Substantia nigra (tissue), 51 donors: ENCODE measurements at places on chromosomes 6 and 20.
A peak's percentile ranks its signal among the peaks of the same experiment; 100 is the strongest.

- no peak for DNase-seq
Measured at GRCh38 chr20:18004384-18005031, 35.7 kb downstream of the MGME1 start.

- no peak for DNase-seq
Measured at GRCh38 chr6:14885498-14885897, 360.4 kb upstream of the JARID2 start.

DNA sequence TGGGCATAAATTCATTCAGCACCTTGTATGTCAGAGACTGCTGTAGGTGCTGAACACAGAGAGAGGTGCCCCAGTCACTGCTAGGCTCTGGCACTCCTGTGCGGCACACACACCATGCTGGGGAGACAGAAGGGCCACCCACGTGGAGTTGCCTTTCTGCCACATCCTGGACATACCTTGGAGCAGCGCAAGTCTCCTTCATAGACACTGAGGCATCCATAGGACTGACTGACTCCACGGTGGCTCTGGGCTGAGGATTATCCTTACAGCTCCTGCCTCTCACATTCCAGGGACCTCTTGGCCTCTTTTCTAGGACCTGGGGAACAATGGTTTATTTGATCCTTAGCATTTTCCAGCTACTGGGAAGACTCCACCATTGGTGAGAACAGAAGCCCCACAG lies 26.0 kb upstream of the SLC22A23 start:
- DNase-seq, result no peak

- no peak for DNase-seq
Measured at GRCh38 chr6:103002282-103002681, 1608.8 kb downstream of the GRIK2 start.

DNA sequence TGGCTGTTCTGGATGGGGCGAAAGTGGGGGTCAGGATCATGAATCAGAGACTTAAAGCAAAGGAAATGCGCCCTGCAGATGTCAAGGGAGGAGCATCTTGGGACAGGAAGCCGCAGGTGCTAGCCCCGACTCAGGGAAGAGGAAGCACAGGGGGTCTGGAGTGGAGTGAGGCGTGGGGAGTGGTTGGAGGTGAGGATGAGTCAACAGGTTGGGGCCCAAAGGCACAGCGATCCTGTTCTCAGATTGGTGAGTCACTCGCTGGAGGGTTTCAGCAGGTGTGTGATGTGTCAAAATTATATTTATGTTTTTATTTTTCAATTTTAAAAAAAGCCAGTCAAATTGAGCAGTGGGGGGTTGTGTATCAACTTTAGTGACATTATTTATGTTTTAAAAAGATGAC lies 19.0 kb downstream of the PACSIN1 start:
- no peak for DNase-seq

DNA sequence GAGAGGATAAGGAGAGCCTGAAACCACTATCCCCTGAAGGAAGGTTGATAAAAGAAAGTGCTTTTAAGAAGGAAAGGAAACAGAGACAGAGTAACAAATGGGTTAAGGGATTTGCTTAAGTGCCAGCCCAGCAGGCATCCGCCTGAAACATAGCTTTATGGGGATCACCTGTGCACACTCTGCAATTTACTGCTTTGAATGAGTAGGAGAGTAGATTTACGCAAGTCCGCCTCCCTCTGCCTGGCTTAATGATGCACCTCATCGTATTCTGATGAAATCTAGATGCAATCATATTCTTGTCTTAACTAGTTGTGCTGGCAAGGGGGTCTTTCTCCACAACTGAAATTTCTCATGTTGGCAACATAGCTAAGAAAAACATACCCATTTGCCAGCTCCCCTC lies 101.1 kb upstream of the ID4 start:
- no peak for DNase-seq

GRCh38 chr6:63097222-63097621 lies 114.0 kb upstream of the FKBP1C start:
- DNase-seq, result no peak

GRCh38 chr6:102742754-102743356 lies 1349.3 kb downstream of the GRIK2 start:
- DNase-seq, result no peak

GRCh38 chr20:29410806-29411457 lies 1846.5 kb upstream of the DEFB115 start:
- DNase-seq, result no peak

DNA sequence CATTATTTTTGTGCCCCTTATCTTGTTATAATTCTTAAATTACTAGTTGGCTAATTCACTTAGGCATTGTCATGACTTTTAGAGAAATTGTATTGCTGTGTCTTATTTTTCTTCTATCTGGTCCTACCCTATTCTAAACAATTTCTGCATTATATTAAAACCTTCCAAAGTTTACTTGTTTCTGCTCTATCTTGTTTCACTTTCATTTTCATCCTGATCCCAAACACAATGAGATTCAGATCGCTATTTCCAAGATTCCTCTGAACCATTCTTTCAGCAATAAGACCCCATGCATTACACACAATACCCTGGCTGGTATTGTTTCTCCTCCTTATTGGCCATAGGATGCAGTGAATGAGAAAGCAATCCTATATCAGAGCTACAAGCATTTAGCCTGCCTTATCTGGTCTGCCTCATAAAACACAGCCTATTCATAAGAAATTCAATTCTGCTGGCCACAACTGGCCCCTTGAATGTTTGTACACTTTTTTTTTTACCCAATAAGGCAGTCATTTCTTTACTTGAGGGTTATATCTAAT lies 69.9 kb upstream of the POU3F2 start:
- no peak for DNase-seq

GRCh38 chr20:14544688-14545087 lies 207.3 kb upstream of the FLRT3 start:
- no peak for DNase-seq

- DNase-seq, result no peak
Measured at GRCh38 chr6:11241793-11242201, 9.3 kb upstream of the NEDD9 start.

GRCh38 chr6:140209775-140210174 lies 835.3 kb upstream of the CITED2 start:
- DNase-seq, result no peak

DNA sequence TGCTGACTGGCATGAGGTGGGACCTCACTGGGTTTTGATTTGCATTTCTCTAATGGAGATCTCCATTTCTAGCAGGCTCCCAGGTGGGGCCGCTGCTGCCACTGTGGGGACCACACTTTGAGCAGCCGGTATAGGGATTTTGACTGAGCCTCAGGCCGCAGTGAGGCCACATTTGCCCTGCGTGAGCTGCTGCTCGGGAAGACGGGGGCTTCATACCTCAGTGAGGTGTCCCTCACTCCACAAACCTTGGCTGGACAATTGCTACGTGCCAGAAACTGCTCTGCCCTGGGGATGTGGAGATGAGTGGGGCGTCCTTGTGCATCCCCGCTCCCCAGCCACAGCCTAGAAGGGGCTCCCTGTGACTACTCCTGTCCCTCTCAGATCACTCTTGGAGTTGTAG lies 134.3 kb downstream of the ANKRD60 start:
- DNase-seq, result no peak

GRCh38 chr6:137647762-137648447 lies 153.7 kb upstream of the OLIG3 start:
- DNase-seq, result no peak

DNA sequence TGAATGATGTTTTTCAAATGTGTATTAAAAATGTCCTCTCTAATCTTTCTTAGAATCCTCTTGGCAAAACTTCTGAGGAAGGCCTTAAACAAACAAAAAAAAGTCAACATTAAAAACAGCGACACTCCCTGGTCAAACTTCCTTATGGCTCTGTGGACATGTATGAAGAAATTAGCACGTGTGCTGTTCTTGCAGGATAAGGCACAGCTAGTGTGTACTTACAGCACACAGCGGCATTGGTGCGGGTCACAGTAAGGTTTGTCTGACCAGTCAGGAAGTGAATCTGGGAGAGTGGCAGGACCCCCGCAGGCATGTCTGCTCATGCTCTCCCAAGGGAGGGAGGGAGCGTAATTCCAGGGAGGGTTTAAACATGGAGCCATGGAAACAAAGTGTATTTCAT lies 38.8 kb downstream of the SLC22A1 start:
- DNase-seq, result no peak

DNA sequence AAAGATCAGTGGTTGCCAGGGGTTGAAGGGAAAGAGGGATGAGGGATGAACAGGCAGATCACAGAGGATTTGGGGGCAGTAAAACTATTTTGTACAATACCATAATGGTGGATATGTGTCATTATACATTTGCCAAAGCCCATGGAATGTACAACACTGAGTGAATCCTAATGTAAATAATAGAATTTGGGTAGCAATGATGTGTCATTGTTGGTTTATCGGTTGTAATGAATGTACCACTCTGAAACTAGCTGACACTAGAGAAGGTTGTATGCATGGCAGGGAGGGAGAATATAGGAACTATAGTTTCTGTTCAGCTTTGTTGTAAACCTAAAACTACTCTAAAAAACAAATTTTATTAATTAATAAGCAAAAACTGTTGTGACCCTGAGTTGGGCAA lies 17.8 kb upstream of the ASF1A start:
- DNase-seq, result no peak

DNA sequence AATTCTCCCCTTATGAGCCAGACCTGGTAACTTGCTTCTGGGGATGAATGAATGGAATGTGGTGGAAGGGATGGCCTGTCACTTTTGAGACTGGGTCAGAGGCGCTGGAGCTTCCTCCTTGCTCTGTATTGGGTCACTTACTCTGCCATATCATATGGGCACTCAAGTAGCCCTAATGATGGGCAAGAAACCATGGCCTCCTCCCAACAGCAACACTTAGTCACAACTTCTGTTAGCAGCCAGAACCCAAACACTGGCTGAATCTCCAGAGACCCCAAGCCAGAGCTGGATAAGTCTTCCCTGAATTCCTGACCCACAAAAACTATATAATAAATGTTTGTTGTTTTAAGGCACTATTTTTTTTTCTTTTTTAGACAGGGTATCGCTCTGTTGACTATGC lies 5.5 kb downstream of the E2F1 start:
- DNase-seq, result no peak

DNA sequence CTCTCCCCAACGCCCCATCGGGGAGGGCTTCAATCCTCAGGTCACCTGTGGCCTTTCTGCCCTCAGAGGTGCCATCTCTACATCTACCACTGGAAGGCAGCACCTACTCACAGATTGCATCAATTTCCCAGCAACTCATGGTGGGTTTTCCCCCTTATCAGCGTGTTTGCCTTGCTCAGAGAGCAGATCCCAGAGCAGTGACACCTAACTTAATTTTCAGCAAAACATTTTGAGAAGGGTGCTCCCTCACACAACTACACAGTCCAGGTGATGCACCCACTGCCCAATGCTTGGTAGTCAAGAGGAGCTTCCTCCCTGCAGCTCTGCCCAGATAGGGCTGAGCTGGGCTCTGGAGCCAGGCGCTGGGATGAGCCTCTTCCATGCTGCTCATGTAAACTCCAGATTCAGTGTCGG lies 48.2 kb downstream of the PLG start:
- DNase-seq, result no peak

- DNase-seq, result no peak
Measured at GRCh38 chr6:579339-579738, 77.6 kb downstream of the HUS1B start.

DNA sequence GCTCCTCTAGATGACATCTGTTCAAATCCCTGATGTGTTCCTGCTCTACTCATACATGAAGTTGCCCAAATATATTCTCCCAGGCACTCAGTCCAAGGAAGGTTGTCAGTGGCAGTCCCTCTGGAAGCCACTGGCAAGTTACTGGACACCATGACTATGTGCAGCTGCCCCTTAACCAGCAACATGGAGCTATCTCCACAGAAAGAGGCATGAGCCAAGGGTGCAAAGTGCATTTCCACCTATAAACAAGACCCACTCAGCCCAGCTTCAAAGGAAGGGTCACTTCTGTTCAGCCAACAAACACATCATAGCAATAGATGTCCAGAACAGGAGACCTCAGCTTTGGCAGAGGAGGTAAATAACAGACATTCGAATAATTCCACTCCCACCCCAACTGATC lies 217.6 kb upstream of the PMEPA1 start:
- DNase-seq, result no peak

DNA sequence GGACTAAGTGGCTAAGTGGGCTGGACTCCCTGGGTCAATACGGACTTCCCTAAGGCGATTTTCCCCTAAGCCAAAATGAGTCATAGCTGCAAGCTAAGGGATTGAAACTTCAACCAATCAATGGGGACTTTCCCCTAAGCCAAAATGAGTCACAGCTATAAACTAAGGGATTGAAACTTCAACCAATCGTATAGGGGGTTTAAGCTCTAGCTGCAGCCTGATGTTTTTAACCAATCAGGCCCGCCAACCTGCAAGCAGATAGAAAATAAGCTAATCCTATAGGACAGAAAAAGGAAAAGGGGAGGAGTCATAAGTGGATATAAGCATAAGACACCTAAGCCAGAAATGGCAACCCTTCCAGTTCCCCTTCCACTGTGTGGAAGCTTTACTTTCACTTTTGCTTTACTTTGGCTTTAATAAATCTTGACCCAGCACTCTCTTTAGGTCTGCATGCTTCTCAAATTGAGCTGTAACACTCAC lies 655.0 kb upstream of the HS3ST5 start:
- no peak for DNase-seq

- DNase-seq, result peak; percentile 23
Measured at GRCh38 chr6:71510057-71510713, 221.6 kb downstream of the OGFRL1 start.

GRCh38 chr6:43746613-43747102 lies 23.4 kb upstream of the VEGFA start:
- DNase-seq, result no peak

- no peak for DNase-seq
Measured at GRCh38 chr6:903761-904160, 210.8 kb upstream of the EXOC2 start.

GRCh38 chr6:118935978-118936703 lies 1.2 kb upstream of the MCM9 start:
- DNase-seq, result no peak

DNA sequence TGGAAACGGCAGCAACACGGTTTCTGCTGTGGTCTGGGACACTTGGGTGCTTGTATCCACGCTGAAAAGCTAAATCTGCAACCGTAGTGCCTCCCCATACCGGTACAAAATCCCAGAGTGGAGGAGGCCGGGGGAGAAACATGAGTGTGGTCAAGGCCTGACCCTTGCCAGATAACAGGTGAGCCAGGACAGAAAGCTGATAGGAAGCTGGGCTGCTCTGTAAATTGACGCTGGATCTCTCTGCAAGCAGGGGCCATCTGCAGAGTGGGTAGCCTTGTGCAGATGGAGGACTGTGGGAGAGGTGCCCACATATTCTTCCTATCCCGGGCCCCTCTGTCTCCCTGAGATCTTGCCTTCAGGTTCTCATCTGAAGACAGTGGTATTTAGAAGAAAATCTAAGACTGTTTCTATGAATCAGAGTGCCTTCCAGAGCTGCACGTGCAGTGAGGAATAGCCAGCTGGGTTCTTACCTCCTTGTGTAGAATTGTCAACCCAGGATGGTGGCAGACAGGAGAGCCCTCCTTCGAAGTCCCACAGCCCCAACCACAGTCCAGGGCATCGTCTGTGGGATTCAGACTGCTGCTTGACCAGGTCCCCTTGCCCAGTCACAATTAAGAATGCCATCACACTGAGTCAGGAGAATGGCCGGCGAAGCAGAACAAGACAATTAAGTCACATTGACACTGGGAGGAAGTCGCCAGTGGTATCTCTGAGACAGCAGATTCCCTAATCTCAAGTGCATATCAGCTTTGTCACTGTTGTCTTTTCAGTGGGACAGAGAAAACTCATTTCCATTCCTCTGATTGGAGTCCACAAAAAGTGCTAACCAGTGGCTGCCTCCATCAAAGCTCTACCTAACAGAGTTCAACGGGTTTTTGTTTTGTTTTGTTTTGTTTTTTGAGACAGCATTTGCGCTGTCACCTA lies 100.0 kb upstream of the RIPOR2 start:
- DNase-seq, result no peak

GRCh38 chr6:71496018-71496721 lies 207.6 kb downstream of the OGFRL1 start:
- no peak for DNase-seq
